ENCODE measurements at places on chromosomes 7 and 10.

DNA sequence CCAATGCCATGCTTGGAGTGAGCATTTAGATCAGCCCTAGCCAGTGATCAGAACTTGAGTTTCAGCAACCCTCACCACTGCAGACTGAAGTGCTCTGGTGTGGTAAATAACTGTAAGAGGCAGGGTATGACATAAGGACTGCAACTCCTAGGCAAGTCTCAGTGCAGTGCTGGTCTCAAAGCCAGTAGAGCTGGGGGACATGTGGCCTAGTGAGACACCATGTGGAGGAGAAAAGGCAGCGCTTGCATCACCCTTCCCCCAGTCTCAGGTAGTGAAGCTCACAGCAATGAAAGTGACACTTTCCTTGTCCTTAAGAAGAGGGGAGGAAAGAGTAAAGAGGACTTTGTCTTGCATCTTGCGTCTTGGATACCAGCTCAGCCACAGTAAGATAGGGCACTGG is 386.8 kb upstream of the POT1 start:
- DNase-seq = no peak

GRCh38 chr7:143272871-143273270 is 9.6 kb downstream of the GSTK1 start:
- no peak for DNase-seq

DNA sequence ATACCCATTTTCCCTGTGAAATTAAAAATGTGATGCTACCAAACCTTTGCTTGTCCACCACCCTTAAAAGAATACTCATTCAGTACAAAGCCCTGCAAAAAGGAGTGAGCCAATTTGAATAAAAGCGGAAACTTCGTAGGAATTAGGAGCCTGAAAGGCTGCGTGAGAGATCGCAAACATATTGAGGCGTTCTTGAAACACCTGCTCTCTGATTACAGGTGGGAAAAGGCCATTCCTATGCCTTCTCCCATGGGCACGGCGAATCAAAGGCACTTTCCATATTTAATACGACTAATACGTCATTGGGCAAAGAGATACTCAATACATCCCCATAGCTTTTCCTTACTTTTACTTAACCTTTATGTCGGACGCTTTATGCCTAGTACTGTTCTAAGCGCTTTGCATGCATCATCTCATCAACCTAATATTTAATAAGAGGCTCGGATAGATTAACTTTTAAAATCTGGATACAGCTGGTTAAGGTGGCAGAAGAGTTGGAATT is 30.9 kb upstream of the KMT2E start:
- no peak for DNase-seq

GRCh38 chr10:121078672-121079102 is 227.5 kb downstream of the WDR11 start:
- DNase-seq = no peak

- no peak for DNase-seq
Measured at GRCh38 chr10:109928475-109928891, 5.2 kb upstream of the XPNPEP1 start.

DNA sequence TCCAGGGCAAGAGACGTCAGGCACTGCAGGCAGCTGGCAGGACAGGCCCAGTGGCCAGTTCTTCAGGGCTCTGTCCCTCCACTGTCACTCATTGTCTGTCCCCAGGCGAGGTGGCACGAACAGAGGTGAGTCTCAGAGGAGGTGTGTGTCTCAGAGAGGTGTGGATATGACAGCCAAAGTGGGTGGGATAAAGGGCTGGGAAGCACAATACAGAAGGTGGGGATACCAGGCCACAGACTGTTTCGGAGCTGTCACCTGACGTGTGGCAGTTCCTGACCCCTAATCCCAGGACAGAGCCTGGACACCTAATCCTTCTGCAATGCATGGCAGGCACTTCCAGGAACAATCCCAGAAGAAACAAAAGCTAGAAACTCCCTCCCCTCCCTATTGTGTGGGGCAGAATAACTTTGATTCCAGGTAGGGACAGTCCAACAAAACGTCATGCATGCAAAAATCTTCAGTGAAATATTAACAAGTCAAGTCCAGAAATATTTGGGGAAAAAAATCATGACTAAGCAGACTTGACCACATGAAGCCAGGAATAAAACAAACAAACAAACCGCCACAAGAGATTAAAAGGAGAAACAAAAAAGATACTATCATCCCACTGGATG is 11.6 kb downstream of the KLRG2 start:
- no peak for DNase-seq

DNA sequence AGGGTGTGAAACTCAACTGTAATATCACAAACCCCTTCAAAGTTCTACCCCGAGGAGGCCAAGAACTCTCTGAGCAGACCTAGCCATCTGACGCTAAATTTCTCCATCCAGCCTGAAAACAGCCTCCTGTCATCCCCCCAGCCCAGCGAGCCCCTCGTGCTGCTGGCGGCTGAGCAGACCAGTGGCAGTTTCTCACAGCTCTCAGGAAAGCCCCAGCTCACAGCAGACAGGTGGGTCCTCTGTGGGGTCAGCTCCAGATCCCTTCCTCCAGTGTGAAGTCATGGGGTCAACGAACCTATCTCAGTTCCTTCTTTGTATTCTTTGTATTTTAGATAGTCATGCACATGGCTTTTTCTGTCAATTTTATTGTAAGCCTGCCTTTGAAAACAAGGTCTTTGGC is 7.8 kb downstream of the GARIN1A start:
- no peak for DNase-seq

DNA sequence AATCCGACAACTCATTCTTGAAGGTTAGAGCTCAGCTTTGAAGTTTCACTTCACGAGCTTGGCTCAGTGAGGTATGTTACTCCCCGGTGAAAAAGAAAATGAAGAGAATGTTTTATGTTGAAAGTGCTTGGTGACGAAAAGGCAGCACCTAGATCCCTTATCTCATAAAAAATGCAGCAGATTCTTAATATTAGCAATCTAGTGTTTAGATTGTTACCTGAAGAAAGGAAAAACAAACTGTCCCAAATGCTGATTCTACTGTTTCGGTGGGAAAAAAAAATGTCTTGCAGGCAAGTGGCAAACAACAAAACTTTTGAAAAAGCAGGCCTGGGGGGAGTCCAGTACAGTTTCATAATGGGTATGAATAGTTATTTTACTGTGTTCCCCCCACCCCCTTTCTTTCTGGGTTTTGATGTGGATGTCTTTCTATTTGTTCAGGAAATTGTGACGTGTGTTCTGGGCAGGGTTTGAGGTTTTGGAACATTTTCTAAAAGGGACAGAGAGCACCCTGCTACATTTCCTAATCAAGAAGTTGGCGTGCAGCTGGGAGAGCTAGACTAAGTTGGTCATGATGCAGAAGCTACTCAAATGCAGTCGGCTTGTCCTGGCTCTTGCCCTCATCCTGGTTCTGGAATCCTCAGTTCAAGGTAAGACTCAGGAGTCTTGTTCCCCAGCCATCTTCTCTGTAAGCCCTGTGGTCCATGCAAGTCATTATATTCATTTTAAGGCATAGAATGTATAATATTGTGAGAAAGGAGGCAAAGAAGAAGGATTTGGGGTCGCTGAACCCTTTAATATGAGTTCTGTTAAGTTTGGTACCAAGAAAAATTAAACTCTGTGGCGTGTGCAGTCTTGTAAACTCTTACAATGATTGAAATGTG is at the start of gene SRGN:
Gene SRGN (plus strand): TSS at position 514 of the 881 bp plus-strand sequence. CDS start 55 bp downstream, at position 569.
- peak; percentile 50 for DNase-seq

- DNase-seq = no peak
Measured at GRCh38 chr10:31437959-31438358, 118.9 kb downstream of the ZEB1 start.

DNA sequence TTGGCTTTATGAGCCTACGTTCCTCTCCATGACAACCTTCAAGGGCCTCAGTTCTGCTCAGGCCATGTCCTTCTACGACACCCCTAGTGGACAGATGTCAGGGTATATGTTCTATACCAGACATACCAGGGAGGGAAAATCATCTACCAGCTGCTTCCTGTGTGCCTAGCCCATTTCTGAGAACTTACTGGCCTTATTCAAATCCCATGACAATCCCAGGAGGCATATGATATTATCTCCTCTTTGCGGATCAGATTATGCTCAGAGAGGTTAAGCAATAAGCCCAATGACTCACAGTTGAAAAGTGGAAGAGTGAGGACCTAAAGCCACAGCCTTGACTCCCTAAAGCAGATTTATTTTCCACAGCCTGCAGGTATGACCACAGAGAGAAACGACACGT is 139.3 kb downstream of the GLI3 start:
- DNase-seq = no peak

DNA sequence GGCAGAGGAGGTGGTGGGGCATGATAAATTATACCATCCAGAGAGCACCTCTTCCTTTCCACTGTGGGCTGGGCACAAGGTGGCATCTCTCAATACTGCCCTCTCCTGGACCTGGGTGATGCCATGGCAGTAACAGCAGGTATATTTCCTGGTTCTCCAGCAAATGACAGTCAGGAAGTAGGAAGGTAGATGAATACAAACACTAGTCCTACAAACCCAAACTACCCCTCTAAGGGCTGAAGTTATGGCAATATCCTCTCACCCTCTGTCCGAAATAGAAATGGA is 1004.9 kb downstream of the KCNMA1 start:
- DNase-seq = no peak

DNA sequence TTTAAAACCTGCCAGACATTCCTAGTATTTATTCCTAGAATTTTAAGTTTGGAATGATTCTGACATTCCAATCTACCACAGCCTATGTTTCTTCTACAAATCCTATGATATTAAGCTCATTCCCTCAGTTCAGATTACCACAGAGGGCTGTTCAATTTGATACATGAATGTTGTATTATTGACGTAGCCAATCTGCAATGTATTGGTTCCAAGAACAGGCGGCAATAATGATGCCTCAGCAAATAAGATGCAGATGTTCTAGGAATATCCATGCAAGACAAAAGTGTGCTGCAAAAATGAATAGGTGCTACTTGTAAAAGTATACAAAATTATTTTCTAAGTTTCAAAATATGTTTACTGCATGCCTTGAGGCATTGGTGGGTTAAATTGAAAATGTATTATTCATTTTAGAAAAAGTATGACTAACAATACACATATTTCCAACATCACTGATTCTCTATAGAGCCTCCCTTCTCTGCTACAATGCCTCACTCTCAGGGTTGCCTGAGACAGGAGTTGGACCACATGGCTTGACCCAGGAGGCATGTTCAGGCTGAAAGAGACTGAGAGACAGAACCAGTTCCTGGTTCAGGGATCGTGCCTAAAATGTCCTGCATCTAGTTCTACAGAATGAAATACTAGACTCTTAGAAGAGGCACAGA is 94.1 kb upstream of the CREB5 start:
- DNase-seq = no peak

GRCh38 chr10:14124941-14125340 is 205.8 kb downstream of the FRMD4A start:
- no peak for DNase-seq

DNA sequence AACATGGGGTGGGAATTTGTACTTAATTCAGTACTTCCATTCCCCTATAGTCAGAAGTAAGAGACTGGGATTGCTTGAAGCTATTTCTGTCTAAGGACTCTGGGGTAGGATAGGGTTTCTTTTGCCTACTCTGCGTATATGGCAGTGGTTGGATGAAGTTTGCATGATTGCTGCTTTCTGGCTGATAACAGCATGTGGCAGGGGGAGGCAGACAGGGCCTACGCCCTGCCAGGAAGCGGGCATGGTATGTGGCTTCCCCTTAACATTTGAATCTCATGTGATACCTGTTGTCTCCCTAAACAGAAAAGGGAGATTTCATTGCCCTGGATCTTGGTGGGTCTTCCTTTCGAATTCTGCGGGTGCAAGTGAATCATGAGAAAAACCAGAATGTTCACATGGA is 57.1 kb downstream of the TACR2 start:
- no peak for DNase-seq

GRCh38 chr10:23016636-23017035 is 78.7 kb upstream of the MSRB2 start:
- no peak for DNase-seq

- DNase-seq = no peak
Measured at GRCh38 chr7:150404172-150404804, 25.2 kb downstream of the ZNF775 start.

- DNase-seq = no peak
Measured at GRCh38 chr7:137305901-137306621, 37.5 kb downstream of the PTN start.

DNA sequence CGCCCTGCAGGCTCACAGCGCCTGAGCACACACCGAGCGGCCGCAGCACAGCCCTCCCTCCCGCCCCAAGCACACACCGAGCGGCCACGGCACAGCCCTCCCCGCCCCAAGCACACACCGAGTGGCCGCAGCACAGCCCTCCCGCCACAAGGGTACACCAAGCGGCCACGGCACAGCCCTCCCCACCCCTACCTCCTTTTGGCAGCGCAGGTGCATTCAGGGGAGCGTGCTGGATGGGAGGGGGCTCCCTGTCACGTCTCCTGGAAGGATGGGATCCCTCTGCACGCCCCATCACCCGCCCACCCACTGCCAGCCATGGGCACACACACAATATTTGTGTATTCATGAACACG is 482.6 kb downstream of the DNAJB6 start:
- DNase-seq = no peak

GRCh38 chr7:118057404-118057803 is 126.6 kb upstream of the LSM8 start:
- no peak for DNase-seq
